Sigmoid colon (tissue), 7 donors: ENCODE measurements at places on chromosomes 2 and 18. TPM values are rescaled to one million over a fixed set of nuclear protein-coding genes. Genes with fewer than 3 reads are reported as not detected.

GRCh38 chr18:13934676-13935075, 19.3 kb upstream of the MC2R start:
- H3K36me3 ChIP-seq = no peaks in the 10 kb centered on the region
- H3K4me3 ChIP-seq = no peak overlapping the region
- H3K27me3 ChIP-seq = no peaks in the 10 kb centered on the region
- no peaks in the 10 kb centered on the region for H3K4me1 ChIP-seq

DNA sequence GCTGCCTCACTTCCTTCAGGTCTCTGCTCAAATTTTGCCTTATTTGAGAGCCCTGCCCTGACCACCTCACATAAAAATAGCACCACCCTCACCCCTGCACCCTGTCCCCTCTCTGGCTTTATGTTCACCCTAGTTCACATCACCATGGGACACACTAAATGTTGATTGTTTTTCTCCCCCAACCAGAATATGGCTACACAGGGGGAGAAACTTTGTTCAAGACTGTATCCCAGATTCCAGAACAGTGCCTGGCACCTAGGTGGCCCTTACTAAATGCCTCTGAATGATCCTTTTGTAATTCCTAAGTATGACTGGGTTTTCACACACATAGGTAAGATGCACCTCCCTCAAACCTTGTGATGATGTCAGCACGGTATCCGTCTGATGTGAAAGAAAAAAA, 28.4 kb upstream of the CATIP start:
- H3K27ac ChIP-seq = no peak overlapping the region
- H3K36me3 ChIP-seq = no peaks in the 10 kb centered on the region
- no peaks in the 10 kb centered on the region for H3K4me1 ChIP-seq

GRCh38 chr2:239959059-239959971, 65.8 kb downstream of the NDUFA10 start:
- no peaks in the 10 kb centered on the region for H3K27me3 ChIP-seq
- peaks cover 10% of the 10 kb centered on the region for H3K36me3 ChIP-seq
- peak overlapping the region; percentile 51 for H3K27ac ChIP-seq
- H3K4me3 ChIP-seq = no peak overlapping the region
- H3K4me1 ChIP-seq = peaks cover 41% of the 10 kb centered on the region

MC4R gene
- not detected for total RNA-seq

DNA sequence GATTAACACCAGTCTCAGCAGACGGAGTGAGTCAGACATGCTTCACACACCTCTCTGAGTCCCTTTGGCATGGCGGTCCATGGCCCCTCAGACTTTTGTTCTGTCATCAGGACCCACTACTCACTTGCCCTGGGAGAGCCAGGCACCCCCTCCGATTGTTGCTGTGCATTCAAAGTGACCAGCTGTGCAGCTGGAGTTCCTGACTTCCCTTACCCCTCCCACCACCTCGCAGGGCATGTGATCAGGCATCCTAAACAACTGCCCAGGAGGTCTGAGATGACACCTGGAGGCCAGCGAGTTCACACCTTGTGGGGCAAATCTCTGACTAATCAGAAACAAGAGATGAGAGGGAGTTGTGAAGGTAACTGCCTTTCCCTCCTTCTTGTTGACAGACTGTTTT, 35.3 kb upstream of the HDAC4 start:
- no peak for DNase-seq
- H3K27ac ChIP-seq = no peak overlapping the region
- H3K36me3 ChIP-seq = no peaks in the 10 kb centered on the region

DNA sequence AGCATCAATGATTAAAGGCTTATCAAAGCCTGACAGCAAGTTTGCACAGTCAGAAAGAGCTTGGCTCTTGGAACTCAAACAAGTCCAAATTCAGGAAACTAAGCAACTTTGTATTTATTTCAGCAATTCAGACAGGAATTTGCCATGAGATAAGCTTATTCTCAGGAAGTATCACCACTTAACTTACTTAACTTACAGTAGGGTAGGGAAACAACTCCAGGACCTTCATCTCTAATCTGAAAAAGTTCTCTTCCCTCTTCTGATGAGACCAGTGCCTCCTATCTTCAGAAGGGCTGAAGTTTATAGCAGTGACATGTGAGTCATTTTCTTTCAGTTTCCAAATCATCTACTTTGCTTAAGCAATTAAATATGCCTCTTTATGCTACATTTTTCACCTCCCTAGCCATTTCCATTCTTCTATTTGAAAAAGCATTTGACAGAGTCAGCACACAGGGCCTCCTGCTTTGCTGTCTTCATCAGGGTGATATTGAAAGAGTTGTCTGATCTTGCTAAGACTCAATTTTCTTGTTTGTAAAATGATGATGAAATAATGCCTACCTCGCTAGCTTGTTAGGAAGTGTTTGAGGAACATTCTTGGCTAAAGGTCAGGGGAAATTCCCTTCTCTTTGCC, 389.5 kb downstream of the RND3 start:
- DNase-seq = no peak
- H3K4me1 ChIP-seq = no peaks in the 10 kb centered on the region
- H3K4me3 ChIP-seq = no peak overlapping the region
- no peaks in the 10 kb centered on the region for H3K27me3 ChIP-seq
- no peaks in the 10 kb centered on the region for H3K36me3 ChIP-seq
- H3K27ac ChIP-seq = no peak overlapping the region

COX7A2L gene
- 149 TPM for total RNA-seq

DNA sequence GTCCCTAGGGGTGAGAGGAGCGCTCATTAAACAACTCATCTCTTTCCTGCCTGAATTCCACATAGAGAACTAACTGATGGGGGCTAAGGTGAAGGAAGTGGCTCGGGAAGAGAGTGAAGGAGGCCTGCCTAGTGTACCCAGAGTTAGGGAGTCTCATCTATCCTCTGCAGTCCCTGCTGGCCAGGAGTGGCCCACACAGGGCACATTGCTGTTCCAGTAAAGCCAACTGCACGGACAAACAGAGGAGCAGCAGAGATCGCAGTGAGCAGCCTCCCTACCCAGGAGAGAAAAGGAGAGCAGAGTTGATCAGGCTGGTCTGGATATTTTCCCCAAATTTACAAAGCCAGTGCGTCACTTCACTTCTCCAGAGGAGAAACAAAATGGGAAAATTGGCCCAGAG, 16.9 kb upstream of the FN1 start:
- H3K4me1 ChIP-seq = no peaks in the 10 kb centered on the region
- no peak overlapping the region for H3K27ac ChIP-seq
- DNase-seq = no peak
- no peak overlapping the region for H3K4me3 ChIP-seq

GRCh38 chr18:74342416-74343043, 26.9 kb downstream of the C18orf63 start:
- no peaks in the 10 kb centered on the region for H3K27me3 ChIP-seq
- H3K27ac ChIP-seq = no peak overlapping the region
- H3K4me1 ChIP-seq = peaks cover 13% of the 10 kb centered on the region
- no peak for DNase-seq
- no peaks in the 10 kb centered on the region for H3K36me3 ChIP-seq

SPC25 gene
- total RNA-seq = not detected

DCAF17 gene
- total RNA-seq = 21.8 TPM

DNA sequence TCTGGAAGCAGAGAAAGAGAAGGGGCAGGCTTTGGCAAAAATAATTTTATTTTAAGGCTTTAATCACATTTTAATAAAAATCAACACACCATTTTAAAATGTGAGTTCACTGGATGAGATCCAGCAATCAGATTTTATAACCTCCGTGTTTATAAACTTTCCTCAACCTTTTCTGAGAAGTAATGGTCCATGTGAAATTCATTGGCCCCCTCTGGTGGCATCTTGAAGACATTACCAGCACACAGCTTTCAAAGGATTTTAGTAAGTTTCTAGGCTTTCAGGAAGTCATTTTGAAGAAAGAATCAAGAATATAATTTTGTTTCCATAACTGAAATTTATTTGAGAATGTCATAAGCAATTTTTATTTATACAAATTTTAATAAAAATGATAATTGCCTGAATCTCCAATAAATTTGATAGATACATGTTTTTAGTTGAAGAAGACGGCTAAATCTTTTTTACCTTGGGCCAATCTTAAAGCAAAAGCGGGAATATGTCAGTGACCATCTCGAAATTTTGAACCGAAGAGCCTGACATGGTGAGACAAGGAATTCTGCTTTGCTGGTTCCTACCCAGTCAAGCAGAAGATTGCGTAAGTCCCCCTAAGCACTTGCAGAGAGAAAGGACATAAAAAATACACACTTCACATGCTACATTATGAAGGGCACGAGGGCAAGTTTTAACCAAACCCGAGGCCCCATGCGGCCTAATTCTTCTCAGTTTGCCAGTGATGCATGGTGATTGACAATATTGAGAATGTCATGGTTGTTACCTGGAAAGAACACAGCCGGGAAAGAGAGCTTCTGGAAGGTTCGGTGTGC, 128.4 kb upstream of the CBLN2 start:
- H3K4me1 ChIP-seq = no peaks in the 10 kb centered on the region
- H3K27me3 ChIP-seq = no peaks in the 10 kb centered on the region
- no peak for DNase-seq
- no peak overlapping the region for H3K4me3 ChIP-seq
- H3K27ac ChIP-seq = no peak overlapping the region
- H3K36me3 ChIP-seq = no peaks in the 10 kb centered on the region

DNA sequence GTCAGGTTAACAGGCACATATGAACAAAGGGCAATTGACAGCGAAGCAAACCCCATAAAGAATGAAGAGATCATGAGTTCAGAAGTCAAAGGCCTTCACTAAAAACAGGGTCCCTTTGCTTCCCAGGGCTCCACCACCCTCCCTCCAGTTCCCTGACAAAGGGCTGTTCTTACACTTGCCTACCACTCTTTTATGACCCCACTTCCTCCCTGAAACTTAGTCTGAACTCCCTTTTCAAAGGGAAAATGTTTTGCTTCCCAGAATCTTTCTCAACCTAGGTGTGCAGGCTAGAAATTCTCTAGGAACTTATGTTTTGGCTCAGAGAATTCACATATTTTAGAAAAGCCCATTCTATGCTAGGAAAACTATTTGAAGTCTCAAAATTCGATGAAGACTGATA, 86.0 kb upstream of the ITGA4 start:
- no peaks in the 10 kb centered on the region for H3K4me1 ChIP-seq
- no peaks in the 10 kb centered on the region for H3K36me3 ChIP-seq
- DNase-seq = no peak
- no peak overlapping the region for H3K4me3 ChIP-seq
